Activated naive CD4-positive, alpha-beta T cell (primary cell): ENCODE measurements at places on chromosomes 7 and 10.

DNA sequence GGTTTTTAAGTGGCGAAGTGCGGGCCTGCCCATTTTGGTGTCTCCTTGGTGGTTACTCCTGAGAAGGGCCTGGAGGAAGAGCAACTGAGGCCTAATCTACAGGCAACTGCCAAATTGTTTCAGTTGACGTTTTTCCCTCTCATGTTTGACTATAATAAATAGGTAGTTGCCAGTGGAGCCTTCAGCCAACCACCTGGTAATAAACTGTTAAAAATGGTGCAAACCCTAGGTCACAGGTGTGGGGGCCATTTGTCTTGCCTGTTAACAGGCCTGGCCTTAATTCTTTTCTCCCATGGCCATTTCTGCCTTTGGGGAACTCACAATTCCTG lies 3.7 kb downstream of the IKZF1 start:
- no peak for DNase-seq

- no peak for DNase-seq
Measured at GRCh38 chr10:128540781-128541761, 414.8 kb upstream of the MKI67 start.

GRCh38 chr10:55233090-55233489 lies 432.1 kb upstream of the PCDH15 start:
- no peak for DNase-seq

GRCh38 chr10:43781480-43782361 lies 133.0 kb upstream of the ZNF32 start:
- DNase-seq: no peak

DNA sequence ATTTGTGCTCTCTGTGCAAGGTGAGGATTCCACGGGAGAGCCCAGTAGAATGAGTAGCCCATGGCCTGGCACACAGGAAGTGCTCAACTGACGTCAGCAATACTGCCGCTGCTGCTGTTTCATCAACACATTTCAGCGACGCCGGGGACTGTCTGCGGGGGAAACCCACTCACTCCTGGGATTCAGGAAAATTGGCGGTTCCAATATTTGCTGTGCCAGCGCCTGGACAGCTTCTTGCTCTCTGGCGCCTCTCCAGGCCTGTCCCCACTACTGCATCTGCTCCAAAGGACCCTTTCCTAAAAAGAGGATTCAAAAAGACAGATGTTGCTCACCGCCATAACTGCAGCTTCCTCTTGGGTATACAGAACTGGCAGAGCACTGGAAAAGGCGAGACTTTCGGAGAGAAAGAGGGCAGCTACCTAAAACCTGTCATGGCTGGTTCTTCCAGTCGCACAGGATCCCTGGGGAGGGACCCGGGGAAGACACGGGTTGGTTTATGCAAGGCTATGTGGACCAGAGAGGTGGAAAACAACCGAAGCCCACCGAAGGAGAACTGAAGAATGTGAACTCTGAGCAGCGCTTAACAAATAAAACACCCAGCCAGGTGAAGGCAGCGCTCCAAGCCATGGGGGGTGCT lies 39.7 kb upstream of the ENO4 start:
- no peak for DNase-seq

- no peak for DNase-seq
Measured at GRCh38 chr10:110392121-110392520, 87.4 kb upstream of the SMNDC1 start.
